ENCODE measurements at places on chromosomes 16 and 17.

- DNase-seq = no peak
These were observed 14.8 kb downstream of the SCGB1C2 start for GRCh38 chr17:151886-152859.

DNA sequence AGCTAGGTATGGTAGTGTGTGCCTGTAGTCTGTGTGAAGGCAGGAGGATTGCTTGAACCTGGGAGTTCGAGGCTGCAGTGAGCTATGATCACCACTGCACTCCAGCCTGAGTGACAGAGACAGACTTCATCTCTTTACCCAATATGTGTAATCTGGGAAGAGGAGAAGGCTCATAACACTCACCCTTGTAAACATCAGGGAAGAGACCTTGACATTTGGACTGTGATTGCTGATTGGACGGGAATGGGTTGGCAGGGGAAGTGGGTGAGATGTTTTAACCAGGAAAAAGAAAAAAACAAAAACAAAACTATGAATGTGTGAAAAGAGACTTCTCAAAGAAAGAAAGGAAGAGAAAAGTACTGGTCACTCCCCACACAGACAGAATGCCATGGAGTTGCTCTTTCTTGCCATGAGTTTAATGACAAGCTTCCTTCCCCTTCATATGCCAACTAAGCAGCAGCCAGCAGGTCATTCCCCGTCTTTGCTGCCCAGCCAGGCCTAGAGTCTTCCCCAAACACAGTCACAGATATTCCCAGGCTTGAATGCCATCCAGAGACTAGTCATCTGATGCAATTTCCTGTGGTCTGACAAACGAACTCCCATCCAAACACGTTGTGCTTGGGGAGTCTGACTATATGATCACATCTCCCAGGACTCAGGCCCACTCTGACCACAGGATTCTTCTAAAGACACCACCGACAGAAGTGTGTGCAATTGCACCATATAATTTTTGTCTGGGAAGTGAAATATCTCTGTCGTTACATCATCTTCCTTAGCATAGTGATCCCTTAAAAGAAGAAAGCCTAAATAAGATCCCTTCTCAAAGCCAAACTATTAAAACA lies 3.6 kb upstream of the XAF1 start:
- no peak for DNase-seq

DNA sequence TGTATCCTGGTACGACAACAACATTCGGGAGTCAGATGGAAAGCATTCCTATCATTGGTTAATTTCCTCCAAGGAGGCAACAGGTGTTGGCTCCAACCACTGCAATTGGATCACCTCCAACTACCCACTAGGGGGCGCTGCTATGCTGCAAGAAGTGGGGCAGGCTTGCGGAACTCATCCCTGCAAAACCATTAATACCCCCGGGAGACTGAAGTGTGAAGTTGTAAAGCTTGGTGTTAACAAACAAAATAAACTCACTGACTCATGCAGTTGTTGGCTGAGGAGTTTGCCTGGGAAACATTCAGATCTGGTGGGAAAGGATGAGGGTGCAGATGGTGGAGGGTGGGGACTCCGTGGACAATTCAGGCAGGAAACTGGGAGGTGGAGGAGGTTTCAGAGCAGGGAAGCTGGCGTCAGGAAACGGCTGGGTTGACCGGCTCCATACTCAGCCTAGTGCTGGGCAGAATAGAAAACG lies 84.9 kb downstream of the HS3ST2 start:
- no peak for DNase-seq

DNA sequence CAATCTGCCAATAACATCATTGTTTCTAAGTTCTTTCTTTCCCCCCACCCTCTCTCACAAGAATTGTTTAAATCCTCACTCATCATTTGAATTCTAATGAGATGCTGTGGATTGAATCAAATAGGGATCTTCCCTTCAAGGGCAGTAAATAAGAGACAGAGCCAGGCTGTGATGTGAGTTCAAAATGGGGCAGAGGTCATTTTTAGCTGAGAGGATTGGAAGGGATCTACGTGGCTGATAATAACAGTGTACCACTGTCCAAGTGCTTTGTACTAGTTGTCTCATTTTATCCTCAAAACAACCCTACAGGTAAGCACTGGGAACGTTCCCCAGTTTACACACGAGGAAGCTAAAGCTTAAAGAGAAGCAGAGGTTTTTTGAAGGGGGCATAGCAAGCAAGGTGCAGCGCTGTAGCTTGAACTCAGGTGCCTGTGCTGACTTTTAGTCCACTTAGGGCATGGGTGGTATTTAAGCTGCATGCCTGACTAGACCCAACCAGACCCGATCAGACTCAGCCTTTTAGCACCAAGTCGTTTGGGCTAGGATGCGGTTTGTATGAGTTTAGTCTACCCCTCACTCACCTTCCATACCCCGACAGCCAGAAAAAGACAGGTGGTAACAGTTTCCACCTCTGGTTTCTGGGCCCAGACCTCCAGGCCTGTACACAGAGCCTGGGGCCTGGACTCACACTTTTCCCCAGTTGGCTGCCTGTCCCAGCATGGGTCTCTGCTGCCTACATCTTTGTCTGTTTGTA lies 39.2 kb upstream of the CCR7 start:
- no peak for DNase-seq

DNA sequence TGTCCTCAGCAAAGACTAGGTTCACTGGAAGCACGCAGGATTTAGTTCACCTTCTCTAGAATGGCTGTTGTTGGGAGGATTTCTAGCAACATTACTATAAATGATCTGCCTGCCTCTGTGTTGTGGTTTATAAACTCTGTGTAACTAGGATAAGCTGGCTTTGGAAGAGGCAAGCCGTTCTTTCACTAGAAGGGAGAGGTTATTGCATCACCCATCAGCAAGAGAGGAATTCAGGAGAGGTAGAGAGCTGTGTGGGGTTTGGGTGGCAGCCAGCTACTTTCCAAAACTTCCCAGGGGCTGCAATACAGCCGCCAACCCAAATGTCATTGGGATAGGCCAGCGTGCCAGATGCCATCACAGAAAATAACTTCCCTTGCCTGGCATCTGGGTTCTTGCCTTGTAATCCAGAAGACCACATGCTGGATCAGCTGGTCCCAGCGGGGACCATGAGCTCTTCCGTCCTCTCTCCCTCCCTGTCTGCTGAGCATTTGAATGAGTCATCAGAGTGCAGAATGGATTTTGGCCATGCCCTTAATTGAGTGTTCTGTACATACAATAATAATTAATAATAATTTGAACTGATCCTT lies 95.7 kb upstream of the RBFOX1 start:
- no peak for DNase-seq

- DNase-seq = no peak
These were observed 577.1 kb upstream of the CDH5 start for GRCh38 chr16:65789161-65789945.

DNA sequence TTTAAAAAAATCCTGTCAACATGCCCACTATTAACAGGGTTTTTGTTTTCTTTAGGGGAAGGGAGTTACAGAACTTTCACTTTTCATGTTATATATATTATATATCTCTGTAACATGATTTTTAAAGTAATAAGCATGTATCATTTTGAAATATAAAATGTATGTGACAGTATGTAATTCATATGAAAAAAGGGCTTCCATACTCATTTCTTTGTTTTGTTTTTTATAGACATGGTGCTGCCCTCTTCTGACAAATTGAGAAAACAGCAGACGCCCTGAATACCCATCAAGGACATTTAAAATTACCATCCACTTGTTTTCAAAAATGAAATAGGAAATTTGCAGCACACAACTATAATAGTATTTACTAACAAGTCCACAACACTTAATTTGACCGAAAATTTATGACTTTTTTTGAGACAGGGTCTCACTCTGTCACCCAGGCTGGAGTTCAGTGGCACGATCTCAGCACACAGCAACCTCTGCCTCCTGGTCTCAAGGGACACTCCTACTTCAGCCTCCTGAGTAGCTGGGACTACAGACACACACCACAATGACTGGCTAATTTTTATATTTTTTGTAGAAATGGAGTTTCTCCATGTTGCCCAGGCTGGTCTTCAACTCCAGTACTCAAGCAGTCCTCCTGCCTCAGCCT lies 30.4 kb downstream of the CFDP1 start:
- no peak for DNase-seq

GRCh38 chr17:82112181-82112913 lies 14.3 kb upstream of the FASN start:
- DNase-seq = no peak

DNA sequence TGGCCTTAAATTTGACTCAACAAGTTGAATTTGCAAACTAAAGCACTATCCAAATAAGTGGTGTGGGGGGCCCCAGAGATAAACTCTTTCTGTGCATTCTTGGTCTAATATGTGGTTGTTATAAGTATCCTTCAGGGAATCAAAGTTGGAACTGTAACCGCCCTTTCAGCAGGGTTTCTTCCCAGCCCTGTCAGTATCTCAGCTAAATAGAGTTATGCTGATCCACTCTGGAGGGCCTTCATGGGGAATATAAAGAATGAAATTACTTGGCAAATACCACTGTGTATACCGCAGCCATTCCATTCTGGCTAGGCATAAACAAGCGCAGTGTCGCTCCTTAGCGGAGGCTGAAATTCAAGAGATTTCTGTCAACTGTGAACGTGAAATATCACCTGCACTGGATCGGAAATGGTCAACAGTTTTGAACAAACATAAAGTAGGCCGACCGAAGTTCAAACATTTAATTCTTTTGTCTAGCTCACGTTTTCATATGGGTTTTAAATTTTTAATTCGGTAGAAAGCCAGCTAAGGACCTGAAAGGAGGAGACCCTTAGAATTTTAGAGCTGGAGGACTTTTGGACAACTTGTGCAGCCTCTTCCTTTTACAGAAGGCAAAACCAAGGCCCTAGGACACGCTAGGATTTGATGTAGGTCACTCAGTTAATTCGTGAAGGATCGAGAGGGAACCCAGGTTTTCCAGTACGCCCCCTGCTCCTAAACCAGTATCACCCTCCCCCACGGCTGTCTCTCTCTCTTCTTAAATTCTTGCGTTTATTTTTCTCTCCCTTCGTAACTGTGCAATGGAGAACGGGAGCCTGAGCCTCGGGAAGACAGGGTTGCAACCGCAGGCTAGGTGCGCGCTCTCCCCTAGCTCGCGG lies 74.7 kb downstream of the CHD9 start:
- no peak for DNase-seq

- no peak for DNase-seq
These were observed 19.1 kb downstream of the ITPRIPL2 start for GRCh38 chr16:19132898-19133297.
